Left lung (tissue), 14 donors: ENCODE measurements at places on chromosomes 6 and 20. TPM values are rescaled to one million over a fixed set of nuclear protein-coding genes. Genes with fewer than 3 reads are reported as not detected.

DNA sequence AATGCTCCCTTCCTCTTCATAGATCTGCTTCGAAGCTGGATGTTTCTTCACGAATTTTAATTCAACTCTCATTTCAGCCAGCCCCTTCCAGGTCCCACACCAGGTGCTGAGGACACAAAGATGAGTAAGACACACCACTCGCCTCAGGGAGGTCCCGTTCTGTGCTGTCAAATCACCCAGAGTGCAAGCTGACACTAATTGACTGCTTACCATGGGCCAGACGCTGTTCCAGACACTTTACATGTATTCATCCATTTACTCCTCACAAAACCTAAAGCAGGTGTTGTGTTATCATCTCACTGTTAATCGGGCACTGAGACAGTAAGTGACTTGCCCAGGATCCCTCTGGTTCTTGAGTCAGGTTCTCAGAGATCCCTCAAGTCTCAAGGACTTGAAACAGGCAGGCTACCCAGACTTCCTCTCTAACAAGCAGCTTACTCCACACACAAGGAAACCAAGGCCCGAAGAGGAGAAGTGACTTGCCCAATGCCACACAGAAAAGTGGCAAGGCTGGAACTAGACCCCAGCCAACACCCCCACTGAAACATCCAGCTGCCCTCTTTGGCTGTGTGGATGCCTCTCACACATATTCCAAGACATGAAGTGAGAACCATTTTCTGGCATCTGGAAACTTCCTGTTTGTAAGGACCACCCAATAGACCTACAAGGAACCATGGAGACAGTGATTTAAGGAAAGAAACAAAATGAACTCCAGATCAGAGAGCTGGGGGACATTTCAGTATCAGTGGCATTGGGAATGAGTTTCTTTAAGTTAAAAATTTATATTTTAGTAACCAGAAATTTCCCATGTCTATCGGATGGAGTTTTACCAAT lies 174.5 kb downstream of the CDC5L start:
- DNase-seq, result no peak

GRCh38 chr6:102474041-102474807 lies 1080.7 kb downstream of the GRIK2 start:
- DNase-seq, result no peak

DNA sequence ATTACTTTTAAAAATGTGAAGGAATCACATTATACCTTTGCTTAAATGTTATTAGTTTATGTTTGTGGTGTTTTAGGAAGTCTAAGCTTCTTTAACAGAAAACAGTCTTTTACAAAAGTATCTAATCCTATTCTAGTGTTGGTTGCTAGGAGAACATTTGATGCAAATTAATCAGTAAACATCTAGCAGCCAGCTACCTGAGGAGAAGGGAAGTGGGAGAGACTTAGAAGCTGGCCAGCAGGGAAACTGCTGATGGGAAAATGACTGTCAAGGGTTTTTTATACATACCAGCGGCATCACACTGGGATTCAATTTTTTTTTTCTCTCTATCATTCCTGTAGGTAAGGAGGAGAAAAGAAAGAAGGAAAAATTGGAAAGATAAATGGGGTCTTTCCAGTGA lies 686.0 kb upstream of the MMS22L start:
- no peak for DNase-seq

DNA sequence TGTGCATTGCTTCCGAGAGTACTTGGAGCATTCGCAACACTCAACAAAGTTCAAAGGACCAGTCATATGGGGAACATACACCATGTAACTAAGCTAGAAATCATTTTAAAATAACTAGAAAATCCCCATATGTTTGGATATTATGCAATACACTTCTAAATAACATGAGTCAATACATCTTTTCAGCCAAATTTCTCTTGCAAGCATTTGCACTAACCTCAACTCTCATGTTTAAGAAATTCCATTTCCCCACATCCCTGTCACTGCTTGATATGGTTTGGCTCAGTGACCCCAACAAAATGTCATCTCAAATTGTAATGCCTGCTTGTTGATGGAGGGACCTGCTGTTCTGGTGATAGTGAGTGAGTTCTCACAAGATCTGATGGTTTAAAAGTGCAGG lies 85.7 kb upstream of the CST7 start:
- DNase-seq, result peak; percentile 75

DNA sequence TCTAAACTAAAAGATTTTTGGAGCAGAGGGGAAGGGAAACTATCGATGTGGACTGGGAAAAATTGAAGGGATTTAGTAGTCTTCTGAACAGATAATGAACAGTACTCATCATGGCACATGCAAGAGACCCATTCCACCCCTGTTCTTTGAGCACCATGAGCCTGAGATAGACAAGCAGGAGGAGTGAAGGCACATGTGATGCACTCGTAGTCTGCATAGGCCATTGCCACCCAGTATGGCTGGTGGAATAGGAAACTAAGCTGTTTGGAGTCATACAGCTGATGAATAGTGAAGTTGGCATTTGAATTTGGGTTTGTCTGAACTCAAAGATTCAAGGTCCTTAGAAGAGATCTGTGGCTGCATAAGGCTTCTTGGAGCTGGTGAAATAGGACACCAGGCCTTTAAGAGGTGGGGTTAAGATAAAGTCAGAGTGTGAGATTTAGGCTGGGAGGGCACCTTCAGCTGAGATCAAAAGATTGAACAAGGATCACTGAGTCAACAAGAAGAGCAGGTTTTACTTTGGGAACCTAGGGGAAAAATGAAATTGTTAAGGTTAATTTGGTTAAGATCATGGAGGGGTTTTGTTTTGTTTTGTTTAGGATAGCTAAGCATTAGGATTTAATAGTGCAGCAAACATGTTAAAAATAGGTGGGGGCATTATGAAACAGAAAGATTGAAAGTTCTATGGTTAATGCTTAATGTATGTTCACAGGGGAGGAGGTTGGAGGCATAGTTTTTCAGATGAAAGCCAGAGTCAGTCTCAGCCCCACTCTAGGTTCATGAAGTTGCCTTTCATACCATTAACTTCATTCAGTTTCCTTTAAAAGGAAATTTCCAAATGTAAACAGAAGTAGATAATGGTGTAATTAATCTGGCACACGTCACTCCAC lies 148.8 kb downstream of the ARID1B start:
- DNase-seq, result no peak

- DNase-seq, result no peak
These were observed 260.0 kb downstream of the NRN1 start for GRCh38 chr6:5746759-5747130.

DNA sequence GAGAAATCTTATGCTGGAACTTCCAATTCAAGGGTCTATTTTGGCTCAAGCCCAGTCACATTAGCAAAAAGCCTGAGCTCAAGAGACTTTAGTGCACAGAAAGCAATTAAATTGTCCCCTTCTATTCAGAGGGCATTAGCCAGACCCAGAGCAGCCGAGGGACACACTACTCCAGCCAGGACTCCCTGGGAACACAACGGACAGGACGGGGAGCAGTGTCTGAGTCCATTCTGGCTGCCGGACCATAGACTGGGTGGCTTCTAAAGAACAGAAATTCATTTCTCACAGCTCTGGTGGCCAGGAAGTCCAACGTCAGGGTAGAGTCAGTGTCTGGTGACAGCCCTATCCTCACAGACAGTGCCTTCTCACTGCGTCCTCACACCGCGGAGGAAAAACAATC lies 78.4 kb downstream of the PRND start:
- no peak for DNase-seq

GRCh38 chr6:162942866-162943265 lies 215.1 kb downstream of the PACRG start:
- DNase-seq, result no peak

- no peak for DNase-seq
These were observed 563.8 kb upstream of the MARCKS start for GRCh38 chr6:113293423-113293740.

DNA sequence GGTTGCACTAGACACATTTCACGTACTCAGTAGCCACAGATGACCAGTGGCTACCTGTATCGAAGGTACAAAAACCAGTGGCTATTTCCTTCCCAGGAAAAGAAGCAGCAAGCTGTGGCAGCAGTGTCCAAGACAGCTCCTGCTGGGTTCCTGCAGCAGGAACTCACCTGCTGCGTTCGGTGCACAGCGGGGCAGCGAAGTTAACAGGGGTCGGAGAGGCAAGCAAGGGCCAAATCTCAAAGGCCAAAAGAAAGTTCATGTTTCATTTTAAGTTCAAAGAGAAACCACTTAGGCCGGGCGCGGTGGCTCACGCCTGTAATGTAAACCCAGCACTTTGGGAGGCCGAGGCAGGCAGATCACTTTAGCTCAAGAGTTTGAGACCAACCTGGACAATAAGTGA lies 26.9 kb downstream of the ASIP start:
- DNase-seq, result no peak

- no peak for DNase-seq
These were observed 260.0 kb upstream of the MAP3K7 start for GRCh38 chr6:90846824-90847223.

DNA sequence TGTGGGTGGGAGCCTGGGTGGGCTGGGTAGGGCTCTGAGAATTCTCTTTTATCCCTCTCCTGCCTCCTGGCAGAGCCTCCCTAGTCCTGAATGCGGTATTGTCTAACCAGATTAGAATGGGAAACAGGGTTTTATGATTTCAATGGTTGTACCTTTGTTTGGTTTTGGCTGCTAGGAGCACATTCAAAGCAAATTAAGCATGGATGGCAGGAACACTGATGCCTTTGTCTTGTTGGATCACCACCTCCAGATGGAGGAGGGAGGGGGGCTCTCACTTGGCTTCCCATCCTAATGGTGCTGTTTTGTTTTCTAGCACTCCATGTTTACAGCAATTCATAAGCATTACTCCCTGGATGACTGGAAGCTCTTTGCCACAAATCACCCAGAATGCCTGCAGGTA lies 11.6 kb downstream of the GMPR start:
- DNase-seq, result no peak

DNA sequence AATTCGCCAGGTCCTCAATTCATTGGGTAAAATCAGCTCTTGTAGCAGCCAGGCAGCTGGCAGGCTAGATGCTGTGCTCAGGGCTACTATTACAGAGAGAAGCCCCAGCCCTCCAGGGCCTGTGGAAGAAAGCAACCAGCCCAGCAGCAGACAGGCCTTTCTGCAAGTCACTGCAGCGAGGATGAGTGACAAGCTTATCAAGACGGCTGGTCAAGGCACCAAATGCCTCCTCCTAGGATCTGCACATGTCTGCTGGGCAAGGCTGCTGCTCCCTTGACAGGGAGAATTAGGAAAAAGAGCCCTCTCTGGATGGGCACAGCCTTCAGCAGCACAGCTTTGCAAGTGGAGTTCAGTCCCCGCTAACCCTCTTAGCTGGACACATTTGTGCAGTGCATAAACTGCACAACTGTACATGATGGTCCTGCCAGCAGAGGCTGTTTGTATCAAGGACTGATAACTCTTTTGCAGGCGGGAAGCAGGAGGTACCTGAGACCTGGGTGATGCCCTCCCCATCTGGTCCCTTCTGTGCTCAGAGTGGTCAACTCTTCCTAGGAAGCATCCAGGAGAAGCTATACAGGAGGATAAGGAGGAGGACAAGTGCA lies 89.9 kb downstream of the CDC5L start:
- DNase-seq, result no peak

DNA sequence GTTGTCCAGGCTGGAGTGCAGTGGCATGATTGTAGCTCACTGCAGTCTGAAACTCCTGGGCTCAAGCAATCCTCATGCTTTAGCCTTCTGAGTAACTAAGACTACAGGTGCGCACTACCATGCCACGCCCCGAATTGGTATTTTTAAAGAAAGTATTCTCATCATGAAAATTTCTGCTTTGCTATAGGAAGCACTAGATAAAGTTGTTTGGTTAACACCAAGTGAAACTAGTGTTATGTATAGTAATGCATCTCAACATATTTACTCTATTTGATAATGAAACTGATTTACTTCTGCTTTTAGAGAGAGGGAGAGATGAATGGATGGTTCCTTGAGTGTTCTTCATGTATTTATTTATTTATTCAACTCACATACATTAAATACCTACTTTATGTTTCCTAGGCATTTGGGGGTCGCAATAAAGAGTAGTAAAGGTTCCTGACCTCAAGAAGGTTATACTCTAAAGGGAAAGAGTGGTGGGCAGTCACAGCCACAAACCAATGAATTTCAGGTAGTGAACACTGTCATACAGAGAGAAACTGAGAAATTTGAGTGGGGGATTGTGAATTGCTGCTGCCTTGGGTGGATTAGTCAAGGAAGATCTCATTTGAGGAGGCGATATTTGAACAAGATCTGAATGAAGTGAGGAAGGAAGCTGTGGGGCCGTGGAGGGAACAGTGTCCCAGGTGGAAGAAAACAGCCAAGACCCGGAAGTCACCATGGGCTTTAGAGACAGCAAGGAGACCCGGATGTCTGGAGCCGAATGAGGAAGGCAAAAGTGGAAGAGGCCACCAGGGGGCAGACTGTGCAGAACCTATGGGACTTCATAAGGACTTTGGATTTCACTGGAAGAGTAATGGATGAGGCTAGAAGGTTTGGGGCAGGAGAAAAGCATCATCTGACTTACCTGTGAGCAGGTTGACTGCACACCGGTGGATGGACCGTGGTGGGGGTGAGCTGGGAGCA lies 185.6 kb downstream of the TSHZ2 start:
- peak; percentile 42 for DNase-seq

DNA sequence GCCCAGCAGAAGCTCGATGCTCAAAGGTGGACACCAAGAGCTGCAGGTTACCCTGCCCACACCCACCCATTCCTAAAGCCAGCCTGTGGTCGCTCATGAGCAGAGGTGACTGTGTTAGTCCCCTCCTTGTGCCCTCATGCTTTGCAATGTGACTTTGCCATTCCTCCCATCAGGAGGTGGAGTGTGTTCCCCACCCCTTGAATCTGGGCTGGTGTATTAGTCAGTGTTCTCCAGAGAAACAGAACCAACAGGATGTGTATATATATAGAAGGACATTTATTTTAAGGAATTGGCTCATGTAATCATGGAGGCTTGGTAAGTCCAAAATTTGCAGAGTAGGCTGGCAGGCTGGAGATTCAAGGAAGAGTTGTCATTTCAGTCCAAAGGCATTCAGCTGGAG lies 54.4 kb upstream of the RNF24 start:
- DNase-seq, result no peak

GRCh38 chr6:158647501-158647900 lies 2.4 kb upstream of the SYTL3 start:
- no peak for DNase-seq

- no peak for DNase-seq
These were observed 39.5 kb downstream of the AHI1 start for GRCh38 chr6:135458051-135458450.

- no peak for DNase-seq
These were observed 203.2 kb upstream of the MAP3K7 start for GRCh38 chr6:90790058-90790457.

GRCh38 chr6:149913540-149914240 lies 9.2 kb downstream of the RAET1G start:
- no peak for DNase-seq

Gene RUNX2
- polyA plus RNA-seq, result 2.6 TPM

Gene SIGLEC1
- polyA plus RNA-seq, result 1.8 TPM
